ENCODE measurements at places on chromosomes 13 and 19.

GRCh38 chr13:40155201-40155600 lies 499.7 kb downstream of the COG6 start:
- no peak for DNase-seq

- no peak for DNase-seq
Measured at GRCh38 chr19:23075031-23075733, 41.6 kb upstream of the ZNF730 start.

DNA sequence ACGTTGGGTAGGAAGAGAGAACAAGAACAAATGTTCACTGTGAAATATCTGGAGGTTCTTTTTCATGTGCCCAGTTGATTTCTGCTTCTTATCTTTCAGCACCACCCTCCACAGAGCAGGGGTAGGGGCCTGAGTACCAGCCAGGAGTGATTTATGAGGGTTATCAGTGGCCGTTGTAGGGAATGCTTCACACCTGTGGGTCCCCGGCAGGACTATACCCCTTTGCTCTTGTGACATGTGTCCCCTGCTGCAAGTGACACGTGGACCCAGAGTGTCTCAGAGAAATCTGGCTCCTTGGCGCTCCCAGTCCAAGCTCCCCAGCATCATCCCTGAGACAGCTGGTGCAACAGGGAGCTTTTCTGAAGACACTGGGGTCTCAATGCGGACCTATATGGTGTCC lies 29.7 kb downstream of the SIAH3 start:
- DNase-seq, result no peak

DNA sequence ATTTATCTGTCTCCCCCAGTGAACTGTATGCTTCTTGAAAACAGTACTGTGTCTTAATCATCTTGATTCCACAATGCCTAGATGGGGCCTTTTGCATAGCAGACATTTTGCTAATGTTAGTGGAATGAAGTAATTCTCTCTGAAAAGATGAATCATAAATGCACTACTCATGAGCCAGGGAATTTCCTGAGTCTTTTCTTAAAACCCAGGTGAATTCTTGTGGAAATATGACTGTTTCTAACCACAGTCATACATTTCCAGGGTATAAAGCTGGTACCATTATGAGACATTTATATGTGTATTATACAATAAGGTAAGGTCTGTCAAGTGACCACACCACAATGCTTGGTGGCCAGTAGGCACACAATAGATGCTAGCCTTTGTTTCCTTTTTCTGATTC lies 5.5 kb upstream of the KCTD4 start:
- no peak for DNase-seq

GRCh38 chr13:29529754-29530153 lies 65.7 kb downstream of the SLC7A1 start:
- no peak for DNase-seq

DNA sequence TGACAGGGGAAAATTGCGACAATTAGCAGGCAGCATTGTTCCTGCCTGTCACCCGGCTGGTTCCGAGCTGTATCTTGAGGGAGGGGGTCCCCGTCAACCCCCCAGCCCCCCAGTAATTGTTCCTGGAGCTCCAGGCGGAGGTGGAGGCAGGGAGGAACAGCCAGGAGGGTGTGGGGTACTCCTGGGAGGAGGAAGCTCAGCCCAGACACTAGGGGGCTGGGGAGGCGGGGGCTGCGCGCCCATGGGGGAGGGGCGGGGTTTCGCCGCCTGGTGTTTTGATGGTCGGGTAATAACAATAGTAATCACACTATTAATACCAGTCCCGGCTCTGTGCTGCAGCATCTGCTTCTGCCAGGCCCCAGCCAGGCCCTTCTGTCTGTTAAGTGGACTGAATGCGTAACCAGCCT lies 8.6 kb downstream of the NPAS1 start:
- no peak for DNase-seq

GRCh38 chr19:51103926-51104341 lies 4.3 kb downstream of the CTU1 start:
- DNase-seq, result no peak

DNA sequence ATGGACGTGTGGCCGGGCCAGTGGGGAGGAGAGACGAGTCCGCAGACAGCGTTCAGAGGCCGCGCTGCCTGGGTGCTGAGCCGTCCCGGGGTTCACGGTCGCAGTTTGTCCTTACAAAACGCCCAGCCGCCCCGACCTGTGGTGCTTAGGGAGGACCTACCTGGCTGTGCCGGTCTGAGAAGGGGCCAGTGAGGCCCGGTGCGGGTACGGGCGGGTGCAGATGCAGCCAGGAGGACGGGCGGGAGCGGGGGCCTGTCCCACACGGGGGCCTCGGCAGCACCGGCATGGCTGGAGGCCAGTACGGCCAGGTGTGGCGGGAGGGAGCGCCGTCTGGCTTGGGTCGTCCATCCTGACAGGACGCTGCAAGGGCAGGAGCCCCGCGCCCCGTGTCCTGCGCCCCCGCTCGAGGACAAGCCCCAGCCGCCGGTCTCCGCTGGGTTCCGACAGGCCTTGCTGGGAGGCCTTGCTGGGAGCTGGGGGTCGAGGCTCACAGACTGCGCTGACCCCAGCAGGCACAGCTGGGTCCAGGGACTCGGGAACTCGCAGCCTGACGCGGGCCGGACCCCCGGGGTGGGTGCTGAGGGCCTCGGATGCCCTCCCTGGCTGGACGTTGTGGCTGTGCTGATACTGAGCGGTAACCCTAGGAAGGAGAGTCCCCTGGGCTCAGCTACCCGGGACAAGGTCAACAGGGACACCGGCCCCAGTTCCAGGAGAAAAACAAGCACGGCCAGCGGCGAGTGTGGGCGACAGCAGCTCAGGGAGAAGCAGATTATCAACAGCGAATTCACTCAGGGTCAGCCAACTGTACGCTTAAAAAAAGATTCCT lies 5.3 kb upstream of the PROZ start:
- DNase-seq, result no peak

- DNase-seq, result no peak
Measured at GRCh38 chr13:45799451-45799850, 52.1 kb downstream of the SIAH3 start.

GRCh38 chr13:105037110-105037509 lies 1498.4 kb downstream of the EFNB2 start:
- DNase-seq, result no peak

DNA sequence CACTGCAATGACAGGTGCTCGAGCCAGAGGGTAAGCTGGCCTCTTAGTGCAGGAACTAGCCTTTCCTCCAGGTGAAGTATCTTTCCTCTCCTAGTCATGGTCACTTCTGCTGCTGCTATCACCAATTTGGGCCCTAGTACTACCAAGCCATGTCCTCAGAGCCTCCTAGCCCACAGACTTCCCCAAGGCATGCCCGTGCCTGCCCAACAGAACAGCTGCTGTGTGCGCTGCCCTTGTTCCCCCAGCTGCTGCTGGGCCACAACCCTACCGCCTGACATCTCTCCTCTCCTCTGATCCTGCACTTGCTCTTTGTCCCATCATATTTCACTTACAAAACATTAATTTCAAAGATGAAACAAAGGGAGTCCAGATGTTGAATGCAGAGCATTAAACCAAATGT lies 168.5 kb upstream of the FREM2 start:
- no peak for DNase-seq

DNA sequence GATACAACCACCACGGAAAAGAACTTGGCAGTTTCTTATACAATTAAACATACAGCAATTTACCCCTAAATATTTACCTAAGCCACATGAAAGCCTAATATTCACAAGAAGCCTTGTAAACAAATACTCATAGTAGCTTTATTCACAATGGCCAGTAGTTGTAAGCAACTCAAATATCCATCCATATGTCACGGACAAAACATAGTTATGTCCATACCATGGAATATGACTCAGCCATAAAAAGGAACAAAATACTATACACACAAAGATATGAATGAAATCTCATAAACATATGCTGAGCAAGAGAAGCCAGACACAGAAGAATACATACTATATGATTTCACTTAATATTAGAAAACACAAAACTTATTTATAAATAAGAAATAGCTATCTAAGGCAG lies 12.9 kb downstream of the PSPC1 start:
- DNase-seq, result no peak

- no peak for DNase-seq
Measured at GRCh38 chr13:90276216-90276615, 1071.3 kb upstream of the MIR17HG start.

GRCh38 chr19:35272122-35272719 lies 3.5 kb downstream of the USF2 start:
- no peak for DNase-seq

GRCh38 chr19:39507715-39508364 lies 7.1 kb upstream of the SELENOV start:
- DNase-seq, result no peak

DNA sequence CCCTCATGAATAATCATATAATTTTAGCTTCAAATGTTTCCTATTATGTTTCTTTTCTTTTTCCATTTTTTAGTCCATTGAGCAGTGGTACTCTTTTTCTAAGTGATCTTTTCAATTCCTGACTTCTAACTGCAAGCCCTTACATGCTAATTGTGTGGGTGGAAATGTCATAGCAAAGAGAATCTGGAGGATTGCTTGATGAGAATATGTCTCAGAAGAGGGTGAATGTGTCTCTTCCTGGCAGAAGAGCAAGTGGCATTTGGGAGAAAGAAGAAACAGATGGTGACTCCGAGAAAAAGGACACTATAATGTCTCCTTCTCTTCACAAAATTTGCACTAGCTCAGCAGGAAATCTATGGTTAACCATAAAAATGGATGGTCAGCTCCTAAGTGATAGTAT lies 2320.0 kb downstream of the PCDH9 start:
- no peak for DNase-seq
